ENCODE measurements at places on chromosomes 5 and 9.
A peak's percentile ranks its signal among the peaks of the same experiment; 100 is the strongest.

DNA sequence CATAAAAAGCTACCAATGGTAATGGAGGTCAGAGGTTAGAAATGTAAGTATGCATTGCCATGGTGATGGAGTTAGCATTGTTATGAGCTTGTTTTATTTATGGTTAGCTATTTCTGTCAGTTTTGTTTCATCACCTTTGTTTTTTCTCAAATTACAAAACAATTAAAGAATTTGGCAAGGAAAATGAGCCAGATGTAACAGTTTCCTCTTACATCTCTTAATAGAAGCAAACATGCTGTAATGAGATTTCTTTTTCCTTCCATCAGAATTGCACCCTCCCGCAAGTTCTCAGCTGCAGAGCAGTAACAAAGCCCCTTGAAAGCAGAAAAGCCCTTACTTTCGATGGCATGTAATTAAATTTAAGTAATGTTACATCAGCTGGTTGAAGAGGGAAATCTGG is 233.0 kb downstream of the SGCD start:
- DNase-seq = no peak

- DNase-seq = no peak
These were observed 220.6 kb downstream of the DMAC1 start for GRCh38 chr9:7578951-7579350.

- no peak for DNase-seq
These were observed 17.2 kb upstream of the DIRAS2 start for GRCh38 chr9:90659650-90660364.

GRCh38 chr9:125541840-125542243 is 165.2 kb downstream of the MAPKAP1 start:
- no peak for DNase-seq

GRCh38 chr5:31459594-31459993 is 72.3 kb downstream of the DROSHA start:
- no peak for DNase-seq

DNA sequence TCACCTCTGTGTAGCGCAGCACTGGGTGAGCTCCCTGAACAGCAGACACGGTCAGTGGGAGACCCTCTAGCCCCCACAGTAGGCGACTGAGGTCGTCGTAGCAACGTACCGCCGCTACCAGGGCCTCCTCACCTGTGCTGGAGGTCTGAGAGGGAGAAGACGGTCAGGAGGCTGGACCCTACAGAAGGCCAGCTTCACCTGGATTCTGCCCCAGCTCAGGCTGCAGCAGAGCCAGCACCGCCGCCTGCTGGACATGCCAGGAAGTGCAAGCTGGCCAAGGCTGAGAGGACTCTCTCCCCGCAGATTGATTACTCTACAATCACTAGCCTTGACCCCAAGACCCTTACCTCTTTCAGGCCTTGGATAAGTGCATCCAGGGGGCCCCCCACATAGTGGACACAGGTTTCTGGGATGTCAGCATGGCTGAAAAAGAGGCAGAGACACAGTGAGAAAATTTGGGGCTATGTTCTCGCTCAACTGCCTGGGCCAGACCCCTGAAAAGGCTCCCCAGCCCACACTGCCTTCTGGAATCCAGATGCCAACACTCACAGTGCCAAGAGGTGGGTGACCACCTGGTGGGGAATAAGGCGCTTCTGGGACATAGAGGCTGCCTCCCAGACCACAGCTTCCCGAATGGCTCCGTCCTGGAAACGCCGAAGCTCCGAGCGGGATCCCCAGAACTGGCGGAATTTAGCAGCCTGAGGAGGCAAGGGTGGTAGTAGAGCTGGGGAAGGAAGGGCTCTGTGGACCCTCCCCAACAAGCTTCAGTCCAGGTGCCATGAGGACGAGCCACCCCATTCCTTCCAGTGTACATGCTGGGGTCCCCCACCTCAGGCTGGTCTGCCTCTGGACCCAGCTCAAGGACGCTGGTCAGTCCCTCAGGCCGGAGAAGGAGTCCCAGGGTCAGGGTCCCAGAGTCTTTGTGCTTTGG is 6.9 kb downstream of the NOL6 start:
- peak; percentile 34 for DNase-seq

DNA sequence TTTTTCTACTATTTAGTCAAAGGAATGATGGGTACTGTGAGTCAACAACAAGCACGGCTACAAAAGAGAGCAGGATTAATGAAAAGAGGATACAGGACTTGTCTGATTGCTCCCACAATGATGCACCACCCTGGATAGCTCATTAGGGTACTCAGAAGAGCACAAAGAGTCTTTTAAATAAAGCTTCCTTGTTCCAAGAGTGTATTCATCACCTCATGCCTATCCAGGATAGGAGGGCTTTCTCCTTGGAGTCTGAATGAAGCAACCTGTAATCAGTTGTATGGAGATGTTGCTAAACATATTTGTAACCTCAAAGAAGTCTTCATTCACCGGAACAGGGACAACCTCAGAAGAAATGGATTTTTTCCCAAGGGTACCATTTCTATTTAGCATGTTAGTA is 219.5 kb upstream of the TMEM161B start:
- DNase-seq = no peak

Measured in naive B cell (primary cell).